ENCODE measurements at places on chromosomes 12 and 14. TPM values are rescaled to one million over a fixed set of nuclear protein-coding genes. Genes with fewer than 3 reads are reported as not detected.

- DNase-seq, result no peak
- no peaks in the 10 kb centered on the region for H3K27me3 ChIP-seq
- no peak overlapping the region for H3K27ac ChIP-seq
- H3K4me1 ChIP-seq, result no peaks in the 10 kb centered on the region
- H3K4me3 ChIP-seq, result no peak overlapping the region
- no peaks in the 10 kb centered on the region for H3K36me3 ChIP-seq
Measured at GRCh38 chr14:105006831-105007592, 13.9 kb downstream of the CDCA4 start.

DNA sequence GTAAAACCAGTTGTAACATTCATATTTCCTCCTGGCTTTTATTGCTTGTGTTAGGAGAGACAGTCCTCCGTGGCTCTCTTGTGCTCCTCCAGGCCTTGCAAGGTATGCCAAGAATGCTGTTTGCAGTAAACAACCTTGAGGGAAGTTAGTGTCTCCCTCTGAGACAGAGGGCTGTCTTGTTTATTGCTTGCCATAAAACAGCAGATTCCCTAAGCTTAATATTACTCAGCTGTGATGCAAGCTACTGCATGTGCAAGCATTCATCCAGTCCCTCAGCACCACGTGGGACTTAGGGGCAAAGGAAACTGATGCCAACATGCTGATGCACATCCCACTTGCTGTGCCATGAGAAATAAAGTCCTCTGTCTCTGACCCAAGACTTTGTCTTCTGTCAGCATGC lies 6.6 kb downstream of the POMT2 start:
- H3K4me1 ChIP-seq, result no peaks in the 10 kb centered on the region
- H3K27me3 ChIP-seq, result no peaks in the 10 kb centered on the region
- no peak overlapping the region for H3K4me3 ChIP-seq
- H3K36me3 ChIP-seq, result no peaks in the 10 kb centered on the region
- no peak overlapping the region for H3K27ac ChIP-seq

GRCh38 chr12:67598598-67598997 lies 49.9 kb upstream of the DYRK2 start:
- no peak for DNase-seq
- H3K4me3 ChIP-seq, result no peak overlapping the region
- peaks cover 2% of the 10 kb centered on the region for H3K27me3 ChIP-seq
- no peak overlapping the region for H3K27ac ChIP-seq
- peaks cover 15% of the 10 kb centered on the region for H3K4me1 ChIP-seq

DNA sequence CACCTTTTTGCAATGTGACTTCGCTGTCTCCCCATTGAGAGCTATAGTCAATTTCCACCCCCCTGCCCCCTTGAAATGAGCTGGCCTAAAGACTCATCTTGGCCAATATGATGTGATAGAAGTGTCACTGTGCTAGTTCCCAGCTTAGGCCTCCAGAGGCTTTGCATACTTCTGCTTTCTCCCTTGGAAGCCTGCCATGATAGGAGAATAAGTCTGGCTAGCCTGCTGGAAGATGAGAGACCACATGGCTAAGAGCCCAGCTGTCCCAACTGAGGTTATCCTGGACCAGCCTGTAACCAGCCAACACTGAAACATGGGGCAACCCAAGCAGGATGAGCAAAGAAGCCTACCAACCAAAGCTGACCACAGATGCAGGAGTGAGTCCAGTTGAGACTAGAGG lies 196.9 kb downstream of the GRIN2B start:
- H3K36me3 ChIP-seq, result no peaks in the 10 kb centered on the region
- H3K4me3 ChIP-seq, result no peak overlapping the region
- DNase-seq, result no peak
- no peaks in the 10 kb centered on the region for H3K27me3 ChIP-seq

- no peaks in the 10 kb centered on the region for H3K36me3 ChIP-seq
- peaks cover 38% of the 10 kb centered on the region for H3K4me1 ChIP-seq
- no peak overlapping the region for H3K27ac ChIP-seq
Measured at GRCh38 chr12:123120452-123121166, 30.3 kb downstream of the PITPNM2 start.

Gene C14orf39
- not detected for polyA plus RNA-seq

Gene GLT1D1
- polyA plus RNA-seq, result not detected

All from immature natural killer cell (primary cell).